ENCODE measurements at places on chromosomes 1 and 21.

- H3K27me3 ChIP-seq: peaks cover 2% of the 10 kb centered on the region
- peaks cover 16% of the 10 kb centered on the region for H3K36me3 ChIP-seq
- no peak overlapping the region for H3K27ac ChIP-seq
- DNase-seq: no peak
- no peak overlapping the region for H3K4me3 ChIP-seq
Measured at GRCh38 chr21:37206496-37206895, 60.6 kb downstream of the VPS26C start.

DNA sequence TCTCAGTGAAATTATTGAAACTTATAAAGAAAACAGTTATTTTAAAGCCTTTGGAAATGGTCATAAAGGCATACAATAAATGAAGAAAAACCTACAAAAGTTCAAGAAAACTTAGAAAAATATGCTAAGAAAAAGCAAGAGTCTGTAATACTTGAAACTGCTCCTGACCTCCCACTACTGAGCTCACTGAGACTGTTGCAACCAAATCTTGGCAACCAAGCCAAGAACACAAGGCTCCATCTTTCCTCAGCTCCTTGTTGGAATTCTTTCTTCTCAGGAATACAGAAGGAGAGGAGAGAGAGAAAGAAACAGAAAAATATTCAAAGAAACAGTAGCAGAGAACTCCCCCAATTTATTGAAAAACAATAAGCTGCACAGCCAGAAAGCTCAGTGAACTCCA lies 160.5 kb downstream of the RASAL2 start:
- H3K4me3 ChIP-seq: no peak overlapping the region
- H3K27ac ChIP-seq: no peak overlapping the region
- no peaks in the 10 kb centered on the region for H3K27me3 ChIP-seq
- H3K36me3 ChIP-seq: no peaks in the 10 kb centered on the region
- no peaks in the 10 kb centered on the region for H3K4me1 ChIP-seq
- no peak for DNase-seq

- DNase-seq: no peak
- H3K4me1 ChIP-seq: peaks cover 16% of the 10 kb centered on the region
- no peaks in the 10 kb centered on the region for H3K36me3 ChIP-seq
- H3K4me3 ChIP-seq: no peak overlapping the region
- H3K27ac ChIP-seq: no peak overlapping the region
Measured at GRCh38 chr1:89149229-89149628, 23.3 kb upstream of the GBP2 start.

DNA sequence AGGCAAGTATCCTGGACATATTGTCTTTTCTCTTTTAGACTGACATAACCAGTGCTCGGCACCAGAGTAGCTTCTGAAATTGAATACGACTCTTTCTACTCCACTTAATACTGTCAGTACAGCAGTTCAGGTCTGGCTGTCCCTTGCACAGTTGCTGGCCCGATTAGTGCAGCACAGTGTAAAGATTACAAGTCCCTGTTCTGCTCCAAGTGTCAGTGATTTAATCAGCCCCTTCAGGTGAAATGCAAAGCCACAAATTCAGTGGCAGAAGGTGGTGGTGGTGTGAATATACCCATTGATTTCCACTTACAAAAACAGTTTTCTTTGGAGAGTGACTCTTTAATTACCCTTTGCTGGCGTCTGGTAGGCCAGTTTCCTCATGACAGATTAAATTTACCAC lies 545.4 kb downstream of the ADGRL2 start:
- no peaks in the 10 kb centered on the region for H3K36me3 ChIP-seq
- H3K27ac ChIP-seq: no peak overlapping the region
- DNase-seq: no peak

- no peak overlapping the region for H3K4me3 ChIP-seq
- no peaks in the 10 kb centered on the region for H3K4me1 ChIP-seq
- H3K27ac ChIP-seq: no peak overlapping the region
- peaks cover 15% of the 10 kb centered on the region for H3K27me3 ChIP-seq
- no peak for DNase-seq
- H3K36me3 ChIP-seq: no peaks in the 10 kb centered on the region
Measured at GRCh38 chr1:181595234-181595633, 111.9 kb downstream of the CACNA1E start.

- no peaks in the 10 kb centered on the region for H3K4me1 ChIP-seq
- H3K4me3 ChIP-seq: no peak overlapping the region
- H3K36me3 ChIP-seq: no peaks in the 10 kb centered on the region
- no peak for DNase-seq
- H3K27ac ChIP-seq: no peak overlapping the region
- H3K27me3 ChIP-seq: peaks cover 21% of the 10 kb centered on the region
Measured at GRCh38 chr1:210900820-210901219, 233.1 kb downstream of the KCNH1 start.

- H3K4me1 ChIP-seq: no peaks in the 10 kb centered on the region
- no peaks in the 10 kb centered on the region for H3K36me3 ChIP-seq
- H3K4me3 ChIP-seq: no peak overlapping the region
- no peak overlapping the region for H3K27ac ChIP-seq
- peaks cover 24% of the 10 kb centered on the region for H3K27me3 ChIP-seq
- peak; percentile 88 for DNase-seq
Measured at GRCh38 chr21:31866077-31866511, 6.7 kb upstream of the HUNK start.

DNA sequence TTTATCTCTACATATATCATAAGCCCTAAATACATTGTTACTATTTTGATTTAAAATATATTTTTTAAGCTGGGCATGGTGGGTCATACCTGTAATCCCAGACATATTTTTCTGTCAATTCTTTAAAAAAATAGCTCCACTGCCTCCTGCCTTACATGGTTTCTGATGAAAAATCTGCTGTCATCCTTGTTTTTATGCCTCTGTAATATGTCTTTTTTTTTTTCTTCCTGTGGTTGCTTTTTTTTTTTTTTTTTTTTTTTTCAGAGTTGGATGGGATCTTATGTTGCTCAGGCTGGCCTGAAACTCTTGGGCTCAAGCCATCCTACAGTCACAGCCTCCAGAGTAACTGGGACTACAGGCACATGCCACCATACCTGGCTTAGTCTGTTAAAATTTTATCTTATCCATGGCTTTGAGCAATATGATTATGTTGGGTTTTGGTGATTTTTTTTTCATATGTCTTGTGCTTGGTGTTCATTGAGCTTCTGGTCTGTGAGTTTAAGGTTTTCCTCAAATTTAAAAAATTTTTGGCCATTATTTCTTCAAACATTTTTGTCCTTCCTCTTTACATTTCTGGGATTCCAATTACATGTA lies 12.4 kb upstream of the EDARADD start:
- H3K27ac ChIP-seq: no peak overlapping the region
- peaks cover 2% of the 10 kb centered on the region for H3K27me3 ChIP-seq
- H3K4me1 ChIP-seq: peaks cover 3% of the 10 kb centered on the region
- no peak for DNase-seq
- no peak overlapping the region for H3K4me3 ChIP-seq
- peaks cover 2% of the 10 kb centered on the region for H3K36me3 ChIP-seq

DNA sequence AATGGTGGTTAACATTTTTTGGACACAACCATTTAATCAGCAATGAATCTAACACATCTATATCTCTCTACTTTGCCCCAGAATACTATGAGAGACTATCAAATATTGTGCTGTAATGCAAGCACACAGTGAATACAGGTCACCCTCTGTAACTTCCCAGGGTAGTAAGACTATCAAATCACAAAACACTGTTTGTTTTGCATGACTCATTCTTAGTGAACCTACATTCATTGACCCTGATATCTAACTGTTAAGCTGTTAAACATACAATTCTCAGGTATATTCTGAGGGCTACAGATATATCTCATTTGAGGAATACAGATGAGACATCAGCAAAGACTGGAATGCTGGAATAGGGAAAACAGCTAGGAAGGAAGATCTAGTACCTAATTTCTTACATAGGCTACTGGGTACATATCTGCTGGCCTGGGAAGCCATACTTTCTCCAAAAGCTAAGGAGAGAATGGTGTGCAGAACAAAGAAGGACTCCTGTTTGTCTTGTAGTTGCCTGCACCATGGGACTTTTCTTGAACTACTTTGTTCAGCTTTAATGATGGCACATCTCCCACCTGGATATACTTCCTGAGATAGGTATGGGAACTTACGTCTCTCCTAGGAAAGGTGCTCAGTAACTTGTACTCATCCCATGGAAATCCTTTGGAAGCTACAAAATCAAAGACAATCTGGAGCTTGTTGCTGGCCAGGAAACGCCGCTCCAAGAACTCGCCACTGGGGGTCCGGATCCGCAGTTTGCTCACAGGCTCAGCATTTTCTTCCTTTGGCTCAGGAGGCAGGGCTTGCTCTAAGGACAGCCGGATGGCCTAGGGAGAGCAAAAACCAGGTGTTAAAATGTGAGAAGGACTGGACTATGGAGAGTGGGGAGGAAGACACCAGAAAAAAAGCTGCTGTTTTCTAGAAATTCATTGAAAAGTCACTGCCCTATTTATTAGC lies 51.9 kb upstream of the DMRTA2 start:
- no peaks in the 10 kb centered on the region for H3K4me1 ChIP-seq
- DNase-seq: no peak
- H3K36me3 ChIP-seq: peaks cover 33% of the 10 kb centered on the region
- no peaks in the 10 kb centered on the region for H3K27me3 ChIP-seq
- no peak overlapping the region for H3K4me3 ChIP-seq

GRCh38 chr1:61754545-61754944 lies 12.3 kb downstream of the PATJ start:
- peaks cover 17% of the 10 kb centered on the region for H3K4me1 ChIP-seq
- no peak for DNase-seq
- no peak overlapping the region for H3K4me3 ChIP-seq
- H3K27me3 ChIP-seq: no peaks in the 10 kb centered on the region
- H3K27ac ChIP-seq: no peak overlapping the region

DNA sequence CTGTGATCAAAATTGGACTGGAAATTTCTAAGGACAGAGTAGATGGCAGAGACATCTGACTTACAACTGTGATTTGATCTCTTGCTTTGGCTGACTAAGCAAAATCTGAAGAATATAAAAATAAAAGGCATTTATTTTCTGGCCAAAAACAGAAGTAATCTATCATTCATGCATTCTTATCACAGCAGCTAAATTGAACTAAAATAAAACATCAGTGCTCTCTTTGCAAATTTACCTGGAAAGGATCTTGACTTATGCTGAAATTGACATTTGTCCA lies 81.4 kb upstream of the ZNF678 start:
- H3K36me3 ChIP-seq: no peaks in the 10 kb centered on the region
- H3K27ac ChIP-seq: no peak overlapping the region
- peaks cover 17% of the 10 kb centered on the region for H3K27me3 ChIP-seq
- H3K4me1 ChIP-seq: no peaks in the 10 kb centered on the region
- no peak for DNase-seq

DNA sequence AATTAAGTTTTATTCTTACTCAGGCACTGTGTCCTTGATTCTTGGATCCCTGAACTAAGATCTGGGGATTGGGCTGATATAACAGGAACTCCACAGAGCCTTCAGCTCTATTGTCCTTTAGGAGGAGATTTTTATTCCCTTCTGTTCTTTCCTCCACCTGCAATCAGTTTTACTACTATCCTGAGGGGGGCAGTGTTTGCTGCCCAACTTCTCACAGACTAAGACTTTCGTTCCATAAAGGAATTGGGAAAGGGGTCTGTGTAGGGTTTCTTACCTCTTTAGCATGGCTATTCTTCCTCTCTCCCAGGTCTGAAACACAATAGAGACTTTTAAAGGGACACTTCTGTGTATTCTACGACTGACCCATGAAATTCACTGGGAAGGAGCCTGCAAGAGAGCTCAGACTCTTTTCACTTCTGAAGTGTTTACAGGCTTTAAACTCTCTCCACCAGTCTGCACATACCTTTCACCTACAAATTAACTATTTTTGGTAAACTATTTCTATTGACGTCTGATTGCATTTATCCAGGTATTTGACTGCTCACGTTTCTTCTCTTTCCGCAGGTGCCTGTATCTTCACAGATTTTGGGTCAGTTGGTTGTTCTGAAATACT lies 103.3 kb upstream of the DEPDC1 start:
- H3K4me3 ChIP-seq: no peak overlapping the region
- no peak overlapping the region for H3K27ac ChIP-seq

DNA sequence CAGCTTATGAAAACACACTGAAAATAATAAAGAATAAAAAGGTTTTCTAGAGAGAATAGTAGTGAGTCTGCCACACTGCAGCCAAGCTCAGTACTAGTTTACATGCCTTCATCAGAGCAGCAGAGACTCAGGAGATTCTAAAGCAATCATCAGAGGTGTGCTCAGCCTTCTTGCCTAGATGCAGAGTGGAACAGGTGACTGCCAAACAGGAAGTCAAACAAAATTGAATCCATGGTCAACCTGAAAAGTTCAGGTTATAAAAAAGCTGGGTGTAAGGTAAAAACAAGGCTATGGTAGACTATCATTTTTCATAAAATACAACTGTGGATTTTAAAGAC lies 165.3 kb upstream of the C1orf105 start:
- no peaks in the 10 kb centered on the region for H3K27me3 ChIP-seq
- peaks cover 23% of the 10 kb centered on the region for H3K4me1 ChIP-seq
- no peak overlapping the region for H3K27ac ChIP-seq

DNA sequence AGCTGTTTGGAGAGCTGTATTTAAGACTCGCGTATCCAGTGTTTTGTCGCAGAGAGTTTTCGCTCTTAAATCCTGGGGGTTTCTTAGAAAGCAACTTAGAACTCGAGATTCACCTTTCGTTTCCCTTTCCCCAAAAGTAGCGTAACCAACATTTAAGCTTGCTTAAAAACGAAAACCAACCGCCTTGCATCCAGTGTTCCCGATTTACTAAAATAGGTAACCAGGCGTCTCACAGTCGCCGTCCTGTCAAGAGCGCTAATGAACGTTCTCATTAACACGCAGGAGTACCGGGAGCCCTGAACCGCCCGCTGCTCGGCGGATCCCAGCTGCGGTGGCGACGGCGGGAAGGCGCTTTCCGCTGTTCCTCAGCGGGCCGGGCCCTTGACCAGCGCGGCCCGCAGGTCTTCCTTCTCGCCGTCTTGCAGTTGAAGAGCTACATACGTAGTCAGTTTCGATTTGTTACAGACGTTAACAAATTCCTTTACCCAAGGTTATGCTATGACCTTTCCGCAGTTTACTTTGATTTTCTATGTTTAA lies 1.9 kb downstream of the OLIG1 start:
- H3K27me3 ChIP-seq: peaks cover 47% of the 10 kb centered on the region
- H3K4me1 ChIP-seq: peaks cover 8% of the 10 kb centered on the region
- peak; percentile 12 for DNase-seq
- H3K4me3 ChIP-seq: peak overlapping the region; percentile 59
- H3K27ac ChIP-seq: no peak overlapping the region

DNA sequence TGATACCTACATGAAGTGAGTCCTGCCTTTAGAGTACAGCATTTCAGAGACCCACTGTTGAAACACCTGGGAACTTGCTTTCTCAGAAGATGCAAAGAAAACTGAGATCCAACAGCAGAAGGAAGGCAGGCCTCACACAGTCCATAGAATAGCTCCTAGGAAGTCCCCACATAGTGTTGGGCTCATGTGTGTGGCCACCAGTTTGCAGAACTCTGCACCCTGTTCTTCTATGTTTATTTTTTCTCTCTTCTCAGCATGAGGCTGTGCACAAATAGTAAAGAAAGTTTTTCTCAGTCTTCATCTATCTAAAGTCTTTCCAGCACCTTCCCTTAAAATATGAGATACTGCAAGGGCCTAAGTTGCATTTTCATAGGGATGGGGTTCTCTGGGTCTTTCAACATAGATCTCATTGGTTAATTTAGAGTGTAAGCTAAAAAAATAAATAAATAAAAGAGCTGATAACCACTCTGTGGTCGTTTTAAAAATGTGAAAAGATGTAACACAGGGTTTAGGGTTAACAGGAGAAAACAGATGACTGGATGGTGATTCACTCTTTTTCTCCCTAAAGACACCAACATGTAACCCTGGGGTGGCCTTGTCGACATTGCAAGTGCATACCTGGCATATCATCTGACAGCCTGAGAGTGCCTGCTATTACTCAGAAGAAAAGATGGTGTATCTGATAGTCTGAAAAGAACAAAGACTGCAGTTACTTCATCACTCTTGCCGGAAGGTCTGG lies 94.6 kb downstream of the ZC3H11B start:
- no peaks in the 10 kb centered on the region for H3K27me3 ChIP-seq
- H3K4me1 ChIP-seq: no peaks in the 10 kb centered on the region
- DNase-seq: no peak
